T1000 (cell line): ENCODE measurements at places on chromosomes 2 and 18.

DNA sequence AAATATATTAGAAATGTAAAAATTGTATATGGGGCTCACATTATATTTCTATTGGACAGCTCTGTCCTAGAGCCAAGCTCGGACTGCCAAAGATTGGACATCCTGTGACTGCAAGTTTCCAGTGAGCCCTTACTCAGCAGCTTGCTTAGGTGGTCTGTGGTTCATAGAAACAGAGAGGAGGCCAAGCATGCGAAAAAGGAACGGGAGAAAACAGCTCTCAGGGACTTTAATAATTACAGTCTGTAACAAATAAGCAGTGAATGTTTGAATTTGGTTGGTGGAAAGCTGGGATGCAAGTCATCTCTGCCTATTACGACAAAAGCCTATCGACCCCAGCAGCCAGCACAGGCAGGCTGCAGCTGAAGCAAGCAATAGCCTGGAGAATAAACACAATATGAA is 35.6 kb downstream of the WIPF1 start:
- DNase-seq = no peak

GRCh38 chr2:219658196-219658846 is 30.9 kb downstream of the SLC4A3 start:
- no peak for DNase-seq

DNA sequence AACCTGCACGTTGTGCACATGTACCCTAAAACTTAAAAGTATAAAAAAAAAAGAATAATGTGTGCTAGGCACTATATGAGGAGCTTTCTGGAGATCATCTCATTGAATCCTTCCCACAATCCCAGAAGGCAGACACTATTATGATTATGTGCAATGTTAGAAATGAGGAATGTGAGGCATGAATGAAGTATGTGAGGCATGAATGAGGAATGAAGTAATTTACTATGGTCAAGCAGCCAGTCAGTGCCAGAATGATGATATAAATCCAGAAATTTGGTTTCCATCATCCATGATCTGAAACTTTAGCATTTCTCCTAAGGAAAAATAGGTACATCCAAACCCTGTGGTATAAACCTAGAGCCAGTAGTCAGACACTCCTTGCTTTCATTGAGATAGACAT is 42.0 kb downstream of the CCDC148 start:
- no peak for DNase-seq

DNA sequence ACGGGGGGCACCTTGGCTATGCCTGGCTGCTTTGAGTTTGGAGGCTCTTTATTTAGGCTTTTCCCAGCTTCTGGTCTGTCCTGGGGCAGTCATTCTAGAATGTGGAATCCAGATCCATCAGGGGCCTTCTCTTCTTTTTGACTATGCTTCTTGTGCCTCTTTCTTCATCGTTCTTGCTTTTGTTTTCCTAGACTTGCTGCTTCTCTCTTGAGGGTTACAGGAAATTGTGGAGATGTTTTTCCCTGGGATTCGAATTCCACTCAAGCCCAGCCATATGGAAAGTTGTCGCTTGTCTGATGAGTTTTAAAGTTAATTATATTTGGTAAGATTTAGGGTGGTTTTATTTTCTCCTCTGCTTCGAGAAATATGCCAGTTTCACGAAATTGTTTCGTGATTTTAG is 2.4 kb downstream of the GLI2 start:
- DNase-seq = no peak
